ENCODE measurements at places on chromosomes 4 and X.

GRCh38 chr4:8351931-8352367, 82.4 kb downstream of the HTRA3 start:
- no peak for DNase-seq

DNA sequence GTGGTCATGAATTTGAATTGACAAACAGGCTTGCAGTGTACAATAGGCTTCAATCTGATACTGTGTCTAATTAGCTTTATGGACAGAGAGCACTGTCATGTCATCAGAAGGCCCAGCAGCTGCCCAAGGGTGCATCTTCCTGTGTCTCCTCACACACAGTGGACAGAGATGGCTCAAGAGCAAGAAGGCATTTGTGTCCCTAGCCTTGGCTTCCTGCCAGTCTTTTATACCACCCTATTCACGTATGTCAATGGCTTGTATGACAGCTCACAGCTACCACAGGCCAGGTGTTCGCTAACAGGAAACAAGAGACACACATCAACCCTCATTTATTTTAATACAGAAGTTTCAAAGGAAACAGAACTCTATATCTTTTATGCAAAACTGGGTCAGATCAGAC, 874.0 kb upstream of the AGA start:
- DNase-seq, result no peak

- DNase-seq, result no peak
These were observed 26.9 kb upstream of the PASD1 start for GRCh38 chrX:151536571-151536970.

DNA sequence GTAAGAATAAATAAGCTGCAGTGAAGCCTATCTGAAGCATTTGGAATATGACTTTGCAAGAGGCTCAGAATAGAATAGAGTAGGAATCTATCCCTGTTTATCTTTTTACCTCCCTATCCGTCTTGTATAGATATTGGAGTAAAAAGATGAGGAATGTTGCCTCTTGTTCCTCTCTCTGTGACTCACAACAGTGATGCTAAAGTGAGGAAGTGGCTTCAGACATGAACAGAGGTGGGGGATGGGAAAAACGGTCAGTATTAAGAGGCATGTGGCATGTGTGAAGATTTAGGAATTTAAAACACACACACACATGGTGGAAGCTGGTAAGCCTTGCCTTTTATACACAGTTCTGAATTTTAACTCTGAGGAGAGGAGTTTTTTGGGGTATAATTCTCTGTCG, 3.8 kb upstream of the DCAF4L1 start:
- DNase-seq, result no peak

DNA sequence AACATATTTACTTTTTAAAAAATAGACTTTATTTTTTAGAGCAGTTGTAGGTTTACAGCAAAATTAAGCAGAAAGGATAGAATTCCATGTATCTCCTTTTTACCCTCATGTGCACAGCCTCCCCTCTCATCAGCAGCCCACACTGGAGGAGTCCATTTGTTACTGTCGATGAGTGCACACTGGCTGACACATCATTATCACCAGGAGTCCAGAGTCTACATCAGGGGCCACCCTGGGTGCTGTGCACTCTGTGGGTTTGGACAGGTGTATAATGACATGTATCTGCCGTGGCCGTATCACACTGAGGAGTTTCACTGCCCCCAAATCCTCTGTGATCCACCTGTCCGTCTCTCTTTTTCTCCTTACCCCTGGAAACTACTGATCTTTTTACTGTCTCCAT, 26.3 kb downstream of the TBC1D14 start:
- DNase-seq, result no peak

GRCh38 chr4:18976884-18977283, 955.3 kb upstream of the LCORL start:
- DNase-seq, result no peak

DNA sequence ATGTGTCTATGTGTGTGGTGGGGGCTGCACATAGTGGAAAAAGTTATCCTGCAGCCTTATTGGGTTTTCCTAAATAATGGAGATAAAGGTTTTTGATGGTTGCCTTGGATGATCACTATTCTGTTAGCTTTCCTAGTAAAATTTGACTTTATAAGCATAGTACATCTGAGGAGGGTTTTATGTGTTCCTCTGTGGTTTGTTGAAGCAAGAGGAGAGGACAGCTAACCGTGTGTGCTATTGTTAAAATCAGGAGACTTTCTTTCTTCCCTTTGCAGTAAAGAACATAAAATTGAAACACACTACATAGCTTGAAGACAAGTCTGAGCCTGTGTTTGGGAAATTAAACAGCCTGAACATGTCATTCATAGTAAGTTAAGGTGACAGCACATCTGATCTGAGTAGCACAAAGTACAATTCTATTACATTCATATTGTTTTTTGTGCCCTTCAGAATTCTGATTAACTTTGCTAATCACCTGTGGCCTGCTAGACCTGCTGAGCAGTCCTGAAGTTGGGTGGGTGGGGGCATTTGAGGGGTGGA, 36.8 kb downstream of the C4orf51 start:
- DNase-seq, result no peak

DNA sequence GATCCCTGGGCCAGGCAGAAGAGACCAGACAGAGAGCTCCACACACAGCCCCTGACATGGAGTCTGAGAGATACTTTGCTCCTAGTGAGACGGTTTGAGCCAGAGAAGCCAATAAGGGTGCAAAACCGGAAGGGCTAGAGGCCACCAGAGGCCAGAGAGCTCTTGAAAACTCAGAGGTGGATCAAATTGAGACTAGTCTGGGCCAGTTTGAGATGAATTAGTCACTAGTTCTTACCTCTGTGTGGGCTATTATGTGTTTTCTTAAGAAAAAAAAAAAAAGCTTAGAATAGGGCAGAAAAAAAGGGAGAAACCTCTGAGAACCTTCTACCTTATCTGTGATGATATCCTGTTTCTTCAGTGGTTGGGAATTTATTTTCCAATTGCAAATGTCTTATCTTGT, 110.4 kb upstream of the EDNRA start:
- no peak for DNase-seq

- no peak for DNase-seq
These were observed 1.4 kb downstream of the APLN start for GRCh38 chrX:129653181-129653970.

DNA sequence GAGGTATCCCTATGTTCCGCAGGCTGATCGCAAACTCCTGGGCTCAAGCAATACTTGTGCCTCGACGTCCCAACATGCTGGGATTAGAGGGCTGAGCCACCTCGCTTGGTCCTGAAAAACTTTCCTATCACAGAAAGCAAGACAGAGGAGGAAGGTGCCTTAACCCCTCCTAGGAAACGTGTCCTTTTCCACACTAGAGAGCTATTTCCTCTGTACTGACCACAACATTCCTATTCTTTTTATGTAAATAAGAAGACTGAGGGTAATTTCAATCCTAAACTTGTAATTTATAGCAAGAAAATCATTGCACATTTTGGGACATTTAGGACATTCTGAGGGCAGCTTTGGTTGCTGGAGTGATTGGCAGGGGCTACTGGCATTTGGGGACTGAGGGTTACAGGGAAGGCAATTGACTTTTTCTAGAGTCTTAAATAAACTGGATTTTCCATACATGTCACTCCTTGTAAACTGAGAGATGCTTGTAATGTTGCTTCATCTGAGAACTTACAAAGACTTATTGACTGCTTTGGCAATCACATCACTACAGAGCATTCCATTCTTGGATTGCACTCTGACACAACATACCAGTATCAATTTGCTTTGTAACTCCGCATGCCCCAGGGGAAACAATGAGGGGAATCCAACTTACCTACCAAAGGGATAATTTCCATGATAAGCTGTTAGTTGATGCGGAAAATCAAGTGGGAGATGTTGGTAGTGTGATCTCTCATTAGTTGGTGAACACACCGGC, 15.6 kb downstream of the XAGE3 start:
- no peak for DNase-seq

DNA sequence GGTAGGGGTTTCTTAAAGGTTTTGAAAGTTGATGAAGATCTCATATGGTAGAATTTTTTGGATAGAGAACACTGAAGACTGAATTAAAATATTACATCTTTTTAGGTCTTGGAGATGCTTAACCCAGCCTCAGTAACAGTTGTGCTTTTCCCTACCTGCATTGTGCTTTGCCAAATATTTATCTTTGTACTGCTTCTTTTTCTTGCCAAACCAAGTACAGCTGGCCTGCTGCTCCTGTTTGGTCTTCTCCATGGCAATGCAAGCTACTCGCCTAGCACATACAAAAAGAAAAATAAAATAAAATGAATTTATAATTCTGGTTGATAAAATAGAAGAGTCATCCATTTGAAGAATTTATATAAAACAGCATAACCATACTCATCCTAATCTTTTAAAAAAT, 95.4 kb downstream of the NYX start:
- no peak for DNase-seq

- DNase-seq, result no peak
These were observed 35.6 kb downstream of the GEMIN8 start for GRCh38 chrX:13994104-13994503.

All from NCI-H1105 (cell line).